ENCODE measurements at places on chromosomes 13 and 19.

GRCh38 chr19:14412324-14412995 lies 6.7 kb downstream of the DDX39A start:
- no peak for DNase-seq

- DNase-seq: no peak
Observed at GRCh38 chr13:34048652-34049051, 230.7 kb downstream of the RFC3 start.

GRCh38 chr13:18954254-18954653 lies 227.4 kb downstream of the TUBA3C start:
- DNase-seq: no peak

DNA sequence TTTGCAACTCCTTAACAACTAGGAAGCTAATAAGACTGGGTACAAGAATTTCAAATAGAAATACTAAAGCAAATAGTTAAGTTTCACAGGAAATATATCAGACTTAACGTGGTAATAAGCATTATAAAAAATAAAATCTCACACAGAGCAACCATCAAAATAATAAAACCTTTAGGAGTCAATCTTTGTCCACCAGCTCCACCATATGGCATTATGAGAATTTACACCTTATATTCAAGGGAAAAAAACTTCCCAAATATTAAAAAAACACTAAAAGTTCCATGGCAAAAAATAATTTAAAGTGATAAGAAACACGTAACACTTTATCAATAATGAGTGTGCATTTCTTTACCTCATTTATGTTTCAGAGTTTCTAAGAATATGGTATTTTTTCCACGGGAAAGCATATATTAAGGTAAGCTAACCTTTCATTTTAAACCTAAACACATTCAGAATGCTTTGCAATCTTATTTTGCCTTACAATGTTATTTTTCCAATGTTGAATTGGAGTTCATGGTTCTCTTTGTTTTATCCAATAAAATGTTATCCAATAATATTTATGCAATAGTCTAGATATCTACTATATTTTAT lies 423.2 kb upstream of the SGCG start:
- no peak for DNase-seq

DNA sequence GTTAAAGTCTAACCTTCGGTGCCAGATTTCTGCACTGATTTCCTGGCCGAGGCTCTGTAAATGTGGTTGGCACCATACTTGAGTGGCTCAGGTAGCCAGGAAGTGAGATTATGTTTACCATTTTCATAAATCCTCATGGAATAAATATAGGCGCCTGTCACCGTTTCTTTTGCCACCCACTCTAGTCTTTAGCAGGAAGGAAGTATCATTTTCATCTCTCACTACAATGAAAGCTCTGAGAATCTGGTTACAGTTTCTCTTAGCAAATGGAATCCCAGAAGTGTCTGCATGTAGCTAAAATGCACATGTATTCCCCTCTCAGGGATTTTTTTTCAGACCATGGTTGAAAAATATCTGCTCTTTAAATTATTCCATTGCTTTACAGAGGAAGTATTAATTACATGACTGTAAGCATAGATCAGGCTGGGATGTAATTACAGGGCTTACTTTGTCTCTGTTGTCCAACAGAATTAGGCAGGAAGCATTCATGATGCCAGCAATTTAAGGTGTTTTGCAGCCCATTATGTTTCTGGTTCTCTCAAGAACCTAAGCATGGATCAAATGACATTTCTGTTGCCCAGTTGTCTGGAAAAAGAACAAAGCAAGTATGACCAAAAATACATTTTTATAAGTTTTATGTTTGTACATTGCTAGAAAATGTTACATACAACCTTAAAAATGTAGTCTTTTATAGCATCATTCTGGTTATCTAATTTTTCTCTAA lies 221.7 kb upstream of the SPRY2 start:
- no peak for DNase-seq

All from urinary bladder (tissue), 4 donors.